Fibroblast of skin of right biceps (primary cell): ENCODE measurements at places on chromosomes 2 and 18.

- peak; percentile 97 for DNase-seq
Observed at GRCh38 chr2:234377761-234378391, 119.0 kb downstream of the ARL4C start.

DNA sequence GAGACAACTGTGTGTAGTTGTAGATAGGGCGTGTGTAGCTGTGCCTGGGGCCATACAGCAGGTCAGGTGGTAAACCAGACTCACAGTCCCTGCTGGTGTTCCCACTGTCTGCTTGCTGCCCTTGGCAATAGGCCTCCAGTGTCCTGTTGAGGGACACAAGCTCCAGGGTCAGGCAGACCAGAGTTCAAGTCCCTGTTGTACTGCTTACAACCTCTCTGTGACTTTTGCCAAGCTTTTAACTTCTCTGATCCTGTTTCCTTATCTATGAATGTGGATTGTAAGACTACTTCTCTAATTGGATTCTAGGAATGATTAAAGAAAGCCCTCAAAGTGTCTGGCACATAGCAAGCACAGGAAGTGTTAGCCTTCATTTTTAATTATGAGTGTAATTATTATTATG lies 68.6 kb downstream of the MERTK start:
- no peak for DNase-seq

GRCh38 chr2:201872591-201872990 lies 66.3 kb downstream of the CDK15 start:
- DNase-seq, result no peak

GRCh38 chr2:109351164-109351756 lies 222.3 kb downstream of the SH3RF3 start:
- DNase-seq, result peak; percentile 51

GRCh38 chr18:61394983-61395382 lies 61.8 kb downstream of the CDH20 start:
- peak; percentile 30 for DNase-seq

- DNase-seq, result no peak
Observed at GRCh38 chr2:218792433-218792832, 10.5 kb downstream of the CYP27A1 start.

DNA sequence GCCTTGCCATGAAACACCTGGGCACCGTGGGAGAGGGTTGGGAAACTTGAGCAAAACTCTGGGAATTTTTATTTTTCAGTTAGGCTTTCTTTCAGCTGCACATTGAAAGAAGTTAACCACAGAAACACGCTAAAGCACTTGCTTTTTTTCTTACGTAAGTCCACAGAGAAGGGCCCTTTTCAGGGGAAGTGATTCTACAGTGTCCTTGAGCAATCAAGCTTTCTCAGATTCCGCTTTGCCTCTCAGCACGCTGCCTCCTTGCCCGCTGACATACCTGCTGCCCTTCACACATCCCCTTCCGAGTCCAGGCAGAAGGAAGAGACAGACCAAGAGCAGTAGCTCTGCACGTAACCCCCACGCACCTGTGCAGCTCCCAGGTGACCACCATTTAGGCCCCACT lies 135.5 kb upstream of the MYT1L start:
- DNase-seq, result no peak

GRCh38 chr2:148876595-148877402 lies 1.8 kb downstream of the KIF5C start:
- DNase-seq, result no peak

- DNase-seq, result peak; percentile 3
Observed at GRCh38 chr2:29166242-29167039, 51.2 kb downstream of the CLIP4 start.

- no peak for DNase-seq
Observed at GRCh38 chr2:225030203-225030602, 12.1 kb downstream of the DOCK10 start.

- peak; percentile 70 for DNase-seq
Observed at GRCh38 chr2:109162999-109163398, 34.0 kb downstream of the SH3RF3 start.

DNA sequence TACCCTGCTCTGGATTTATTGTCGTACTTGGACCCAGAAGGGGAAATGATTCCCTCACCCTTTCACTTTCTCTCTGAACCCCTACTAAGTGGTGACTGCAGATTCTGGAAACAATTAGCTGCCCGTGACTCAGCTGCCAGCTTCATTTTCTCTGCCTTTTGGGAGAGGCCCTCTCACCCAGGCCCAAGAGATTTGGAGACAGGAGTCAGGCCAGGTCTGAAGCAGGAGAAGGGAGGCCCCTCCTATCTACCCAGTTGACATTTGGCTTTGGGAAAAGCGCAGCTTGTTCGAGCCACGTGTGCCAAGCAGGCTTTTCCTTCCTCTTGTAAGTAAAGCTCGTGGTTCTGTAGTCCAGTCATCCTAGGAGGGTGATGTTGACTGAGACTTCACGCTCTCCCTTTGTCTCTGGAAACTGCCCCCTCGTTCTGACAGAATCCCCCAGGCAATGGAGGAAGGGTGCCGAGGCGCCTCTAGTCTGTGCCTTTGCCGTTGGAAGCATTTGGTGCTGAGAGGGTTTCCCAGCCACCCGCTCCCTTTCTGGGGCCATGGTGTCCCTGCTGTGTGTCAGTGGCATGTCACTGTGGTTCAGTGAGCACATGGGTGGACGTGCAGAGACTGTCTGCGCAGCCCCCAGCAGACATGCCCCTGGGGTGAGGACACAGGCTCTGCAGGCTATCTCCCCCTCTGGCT lies 8.6 kb downstream of the OXER1 start:
- DNase-seq, result peak; percentile 70

DNA sequence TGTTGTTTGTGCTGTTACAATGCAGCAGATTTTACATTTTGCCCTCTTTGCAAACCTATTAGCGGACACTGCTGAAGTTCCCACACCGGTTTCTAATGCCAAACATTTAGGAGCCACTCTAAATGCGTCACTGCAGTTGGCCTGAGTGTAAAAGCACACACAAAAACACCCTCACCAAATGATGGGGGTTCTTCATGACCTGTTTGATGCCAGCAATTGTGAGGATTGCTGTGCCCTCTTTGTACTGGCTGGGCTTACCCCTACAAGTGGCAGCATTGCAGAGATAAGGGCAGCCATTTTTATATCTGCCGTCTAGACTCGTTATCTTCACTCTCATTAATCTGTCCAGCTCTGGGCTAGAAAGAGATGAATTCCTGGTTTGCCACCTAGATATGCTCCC lies 85.3 kb downstream of the NRP2 start:
- DNase-seq, result no peak

GRCh38 chr18:10367836-10368235 lies 86.6 kb upstream of the APCDD1 start:
- no peak for DNase-seq

DNA sequence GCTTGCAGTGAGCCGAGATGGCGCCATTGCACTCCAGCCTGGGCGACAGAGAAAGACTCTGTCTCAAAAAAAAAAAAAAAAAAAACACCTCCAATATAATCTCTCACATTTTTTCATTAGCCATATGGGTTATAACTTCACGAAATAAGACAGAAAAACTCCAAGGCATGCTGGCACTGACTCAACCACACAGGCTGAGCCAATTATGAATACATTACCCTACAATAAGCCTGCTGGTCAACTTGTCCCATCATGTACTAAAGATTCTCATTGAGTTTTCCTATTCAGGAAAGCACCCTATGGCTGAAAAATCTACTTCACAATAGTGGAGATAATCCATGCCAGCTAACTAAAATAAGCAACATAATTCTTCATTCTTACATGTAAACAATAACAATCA lies 12.8 kb upstream of the MAP3K20 start:
- peak; percentile 54 for DNase-seq

GRCh38 chr2:176101216-176101830 lies 1.7 kb downstream of the HOXD12 start:
- DNase-seq, result no peak

GRCh38 chr18:43559507-43559906 lies 282.2 kb upstream of the SYT4 start:
- no peak for DNase-seq

DNA sequence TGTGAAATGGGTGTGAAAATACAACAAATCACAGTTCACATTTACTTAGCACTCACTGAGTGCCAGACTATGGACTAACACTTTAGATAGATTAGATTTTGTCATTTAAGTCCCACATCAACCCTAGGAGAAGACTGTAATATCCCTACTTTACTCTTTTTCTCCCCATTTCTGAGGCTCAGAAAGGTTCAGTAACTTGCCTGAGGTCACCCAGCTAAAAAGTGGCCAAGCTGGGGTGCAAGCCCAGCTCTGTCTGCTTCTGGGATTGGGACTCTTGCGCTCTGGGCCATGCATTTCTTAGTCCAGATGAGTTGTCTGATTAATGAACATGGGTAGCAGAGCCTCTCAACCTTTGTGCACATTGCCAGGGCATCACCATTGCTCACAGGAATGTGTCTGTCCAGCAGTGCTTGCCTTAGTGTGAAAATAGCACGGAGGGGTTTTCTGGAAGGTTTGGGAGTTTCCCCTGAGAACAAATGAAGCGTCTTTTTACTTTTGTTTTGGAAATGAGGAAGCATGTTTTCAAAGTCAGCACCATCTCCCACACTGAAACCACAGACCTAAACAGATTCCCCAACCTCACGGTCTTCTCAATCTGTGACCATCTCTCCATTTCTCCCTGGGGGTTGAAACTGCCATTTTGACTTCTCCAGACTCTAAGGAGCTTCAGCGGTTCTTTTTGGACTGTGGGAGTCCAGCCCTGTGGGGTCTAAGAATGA lies 31.9 kb downstream of the NRP2 start:
- no peak for DNase-seq

- no peak for DNase-seq
Observed at GRCh38 chr2:36394804-36395203, 39.2 kb downstream of the CRIM1 start.

DNA sequence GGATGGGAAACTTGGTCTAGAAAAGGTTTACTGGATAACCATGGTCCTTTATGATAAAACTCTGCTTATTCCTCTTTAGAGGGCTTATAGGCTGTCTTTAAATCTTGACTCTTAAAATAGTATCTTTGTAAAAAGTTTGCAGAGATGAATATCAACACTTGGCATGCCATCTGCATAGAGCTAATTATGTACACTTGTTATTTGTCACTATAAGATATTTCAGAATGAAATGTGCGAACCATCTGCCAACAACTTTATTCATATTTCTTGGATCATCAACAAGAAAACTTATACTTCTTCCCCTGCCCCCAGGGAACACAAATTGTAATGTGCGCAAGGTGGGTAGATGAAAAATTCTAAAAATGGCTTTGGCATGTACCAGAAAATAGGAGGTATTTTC lies 653.0 kb upstream of the CHAC2 start:
- no peak for DNase-seq

DNA sequence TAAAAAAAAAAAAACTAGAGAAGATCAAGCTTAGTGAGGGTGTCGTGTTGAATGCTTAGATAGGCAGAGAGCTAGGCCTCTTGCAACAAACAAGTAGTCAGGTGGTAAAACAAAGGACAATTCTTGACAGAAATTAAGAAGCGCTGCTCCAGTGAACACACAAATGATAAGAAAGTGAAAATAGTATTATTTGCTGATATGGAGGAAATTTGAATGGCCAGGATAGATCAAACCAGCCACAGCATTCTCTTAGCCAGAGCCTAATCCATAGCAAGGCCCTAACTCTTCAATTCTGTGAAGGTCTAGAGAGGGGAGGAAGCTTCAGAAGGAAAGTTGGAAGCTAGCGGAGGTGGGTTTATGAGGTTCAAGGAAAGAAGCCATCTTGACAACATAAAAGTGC lies 121.0 kb downstream of the SNTG2 start:
- DNase-seq, result no peak

DNA sequence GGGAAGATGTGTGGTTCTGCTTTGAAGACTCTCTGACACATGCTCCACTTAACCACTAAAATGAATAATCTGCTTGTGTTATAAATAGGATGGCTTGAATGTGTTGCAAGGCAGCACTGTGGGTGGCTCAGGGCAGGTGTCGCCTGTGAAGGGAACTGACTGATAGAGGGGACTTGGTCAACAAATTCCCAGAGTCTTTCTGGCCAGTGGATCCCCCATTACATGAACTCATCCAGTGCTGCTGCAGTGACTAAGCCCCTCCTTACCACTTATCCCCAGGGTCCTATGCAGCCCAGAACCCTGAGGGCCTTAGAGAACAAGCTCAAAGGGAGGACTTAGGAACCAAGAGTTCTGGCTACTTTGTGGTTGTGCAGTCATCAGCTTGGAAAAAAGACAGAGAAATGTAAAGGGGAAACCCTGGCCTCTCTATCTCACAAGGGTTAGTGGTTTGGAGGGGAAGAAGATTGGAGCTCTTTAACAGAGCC lies 226.2 kb upstream of the TNP1 start:
- peak; percentile 94 for DNase-seq

GRCh38 chr2:3665886-3666612 lies 8.0 kb downstream of the ALLC start:
- no peak for DNase-seq

- DNase-seq, result peak; percentile 53
Observed at GRCh38 chr2:191728750-191729624, 51.1 kb downstream of the NABP1 start.

DNA sequence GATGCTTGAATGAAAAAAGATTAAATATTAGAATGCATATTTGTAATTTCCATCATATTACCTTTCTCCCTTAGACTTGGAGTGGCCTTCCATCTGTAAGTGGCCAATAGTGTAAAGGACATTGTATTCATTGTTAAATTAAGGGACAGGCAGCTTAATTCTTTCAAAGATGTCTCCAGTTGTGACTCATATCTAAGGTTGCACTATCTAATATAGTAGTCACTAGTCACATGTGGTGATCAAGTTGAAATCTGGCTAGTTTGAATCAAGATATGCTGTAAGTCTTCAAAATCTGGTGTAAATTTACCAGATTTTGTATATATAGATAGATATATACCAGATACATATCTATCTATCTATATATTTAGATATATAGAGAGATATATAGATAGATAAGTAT lies 52.4 kb upstream of the AGPS start:
- no peak for DNase-seq

- DNase-seq, result no peak
Observed at GRCh38 chr18:36724169-36724568, 104.6 kb downstream of the TPGS2 start.
